GM23248 (cell line): ENCODE measurements at places on chromosomes 16 and 17.

DNA sequence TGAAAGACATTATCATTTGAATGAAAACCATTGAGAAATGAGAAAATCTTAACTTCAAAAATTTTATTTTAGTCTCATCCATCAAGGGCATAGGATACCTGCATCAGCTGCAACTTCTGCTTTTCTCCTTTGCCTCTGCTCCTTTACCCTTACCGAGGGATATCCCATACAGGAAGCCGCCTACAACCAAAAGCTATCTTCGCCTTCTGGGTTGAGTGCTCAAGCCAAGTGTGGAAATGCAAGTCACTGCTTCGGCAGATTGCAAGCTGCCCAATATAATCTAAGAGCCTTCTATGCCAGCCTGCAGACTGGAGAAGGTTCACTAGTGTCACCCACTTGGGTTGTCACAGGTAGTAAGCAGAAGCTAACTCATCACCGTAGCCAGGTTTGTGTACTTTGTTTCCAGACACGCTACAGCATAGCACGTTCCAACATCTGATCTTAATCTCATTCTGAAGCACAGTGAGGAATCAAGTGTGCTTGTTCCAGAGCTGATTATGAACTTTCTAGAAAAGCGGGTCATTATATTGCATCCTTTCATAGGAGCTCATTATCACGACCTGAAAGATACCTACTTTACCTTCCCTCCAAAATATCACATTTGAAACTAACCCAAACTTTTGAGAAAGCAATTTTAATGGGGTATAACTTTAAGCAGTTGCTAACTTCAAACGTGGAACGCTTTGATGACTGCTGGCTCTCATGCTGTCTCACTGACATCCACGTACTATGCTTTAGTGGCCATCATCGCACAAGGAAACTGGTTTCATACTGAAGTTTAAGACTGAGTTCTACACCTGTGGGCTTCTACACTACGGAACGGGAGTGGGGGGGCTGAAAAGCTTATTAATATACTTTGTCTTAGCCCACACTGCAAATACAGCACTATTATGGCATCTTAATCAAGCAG, 8.0 kb upstream of the UNK start:
- DNase-seq = peak; percentile 41

DNA sequence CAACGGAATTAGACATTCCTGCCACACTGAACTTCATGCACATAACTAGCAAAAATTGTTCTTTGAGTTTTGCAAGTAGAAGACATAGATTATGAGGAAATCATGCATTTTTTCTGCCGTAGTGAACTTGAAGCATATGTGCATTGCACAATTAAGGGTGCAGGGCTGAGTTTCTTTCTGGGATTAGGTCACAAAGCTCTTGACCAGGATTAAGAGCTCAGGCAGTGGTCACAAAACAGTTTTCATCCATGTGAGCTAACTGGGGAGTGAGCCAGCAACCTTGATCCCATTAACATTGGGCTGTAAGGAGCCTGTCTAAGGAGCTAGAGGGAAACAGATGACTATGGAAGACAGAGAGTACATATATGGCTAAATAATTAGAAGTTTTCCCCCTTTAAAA, 143.7 kb downstream of the PMP22 start:
- peak; percentile 56 for DNase-seq

DNA sequence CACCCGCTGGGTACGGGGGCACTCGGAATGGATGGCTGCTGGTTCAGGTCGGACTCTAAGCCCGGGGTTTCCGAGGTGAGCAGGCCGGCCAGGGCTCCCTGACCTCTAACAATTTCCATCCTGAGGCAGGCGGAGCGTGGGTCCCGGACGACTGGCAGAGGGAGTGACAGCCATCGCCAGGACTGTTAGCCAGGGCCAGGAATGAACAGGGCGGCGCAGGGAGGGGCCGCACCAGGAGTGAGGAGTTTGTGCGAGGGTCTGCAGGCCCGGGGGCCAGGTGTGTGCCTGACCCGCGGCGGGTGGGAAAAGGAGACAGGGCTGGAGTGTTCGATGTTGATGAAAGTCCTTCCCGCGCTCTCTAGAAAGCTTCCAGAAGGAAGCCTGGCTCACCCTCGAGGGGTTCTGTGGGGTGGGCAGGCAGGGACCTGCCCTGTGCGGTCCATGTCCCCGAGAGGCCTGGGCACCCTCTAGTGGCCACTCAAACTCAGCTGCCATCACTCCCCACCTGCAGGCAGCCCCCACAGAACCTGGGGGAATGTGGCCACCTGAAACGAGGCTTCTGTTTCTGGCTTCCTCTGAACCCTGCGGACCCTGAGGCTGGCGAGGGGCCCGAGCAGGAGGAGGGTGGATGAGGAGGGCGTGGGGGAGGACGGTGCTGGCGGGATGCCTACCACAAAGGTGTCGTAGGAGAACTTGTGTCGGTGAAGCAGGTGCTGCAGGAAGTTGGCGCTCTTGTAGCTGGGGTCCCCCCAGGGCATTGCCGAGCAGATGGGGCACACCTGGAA, 8.2 kb downstream of the RNF166 start:
- no peak for DNase-seq

DNA sequence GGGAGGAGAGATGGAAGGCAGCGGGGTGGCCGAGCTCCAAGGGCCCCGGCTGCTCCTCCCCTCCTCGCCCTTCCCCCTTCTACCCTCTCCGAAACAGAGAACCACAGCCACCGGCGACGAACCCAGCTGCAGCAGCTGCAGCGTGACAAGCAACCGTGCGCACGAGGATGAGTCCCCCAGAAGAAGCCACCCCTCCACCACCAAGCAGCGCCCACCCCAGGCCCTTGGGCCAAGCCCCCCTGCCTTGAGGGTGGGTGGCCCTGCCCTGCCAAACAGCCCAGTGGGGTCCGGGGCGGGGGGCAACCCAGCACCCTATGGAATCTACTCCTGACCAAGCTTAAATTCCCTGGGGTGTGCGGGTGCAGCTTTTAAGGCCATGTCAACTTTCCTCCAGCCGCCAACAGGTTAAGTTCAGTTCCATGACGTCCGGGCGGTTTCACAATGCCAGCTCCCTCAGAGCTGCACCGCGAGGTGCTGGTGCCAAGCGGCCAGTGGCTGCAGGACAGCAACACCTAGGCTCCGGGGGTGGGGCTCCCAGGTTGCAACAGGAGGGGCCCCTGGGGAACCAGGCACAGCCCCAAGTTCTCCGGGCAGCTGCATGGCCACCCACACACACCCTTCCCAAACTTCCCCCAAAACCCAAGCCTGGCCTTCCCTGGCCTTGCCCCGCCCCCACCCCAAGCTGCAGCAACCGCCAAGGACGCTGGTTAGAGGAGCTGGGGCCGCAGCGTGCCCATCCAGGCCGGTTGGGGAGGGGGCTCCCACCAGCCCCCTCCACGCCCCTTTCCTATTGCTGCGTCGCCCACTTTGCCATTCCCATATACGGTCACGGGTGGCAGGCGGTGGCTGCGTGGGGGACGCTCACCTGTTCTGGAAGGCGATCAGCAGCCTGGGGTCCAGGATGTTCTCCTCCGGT, 2.0 kb downstream of the CBX4 start:
- DNase-seq = peak; percentile 79

DNA sequence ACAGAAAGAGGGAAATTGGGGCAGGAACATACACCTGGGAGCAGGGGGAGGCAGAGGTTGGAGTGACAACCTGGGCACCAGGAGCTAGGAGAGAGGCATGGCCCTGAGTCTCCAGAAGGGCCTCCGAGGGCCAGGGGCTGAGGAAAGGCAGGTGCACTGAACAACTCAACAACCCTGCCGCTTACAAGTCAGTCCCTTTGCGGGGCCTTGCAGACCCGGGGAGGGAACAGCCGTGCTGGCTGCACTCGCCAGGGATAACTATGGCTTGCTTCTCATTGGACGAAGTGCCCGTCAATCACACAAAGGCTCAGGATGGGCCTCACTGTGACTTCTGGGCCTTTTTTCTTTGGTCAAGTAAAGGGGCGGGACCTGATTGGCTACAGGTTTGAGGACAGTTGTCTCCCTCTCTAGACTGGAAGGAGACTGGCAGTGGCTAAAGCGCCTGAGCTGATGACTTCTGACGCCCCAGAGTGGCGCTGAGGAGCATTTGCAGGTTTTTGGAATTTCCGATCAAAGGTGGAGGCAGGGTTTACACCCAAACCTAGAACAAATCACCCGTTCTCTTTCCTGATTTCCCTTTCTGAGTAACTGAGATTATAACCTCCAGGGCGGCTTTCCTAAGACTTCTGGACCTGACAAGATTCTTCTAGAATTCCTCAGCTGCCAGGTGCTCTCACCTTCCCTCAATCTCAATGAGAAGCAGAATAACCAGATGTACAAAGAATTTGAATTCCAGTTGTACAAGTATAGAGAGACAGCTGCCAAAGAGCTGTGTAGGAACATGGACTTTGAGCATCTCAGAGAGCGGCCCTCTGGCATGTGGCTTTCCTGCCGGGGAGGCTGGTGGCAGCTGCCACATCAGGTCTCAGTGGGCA, 27.6 kb upstream of the ST6GALNAC2 start:
- DNase-seq = no peak

- no peak for DNase-seq
Observed at GRCh38 chr17:45847101-45847500, 2.4 kb downstream of the SPPL2C start.

GRCh38 chr16:72502594-72503005, 330.6 kb upstream of the PMFBP1 start:
- DNase-seq = no peak

GRCh38 chr17:17922070-17922614, 50.1 kb downstream of the TOM1L2 start:
- no peak for DNase-seq

GRCh38 chr16:11360641-11361373, 15.5 kb downstream of the RMI2 start:
- DNase-seq = peak; percentile 64
